HCEC 1CT (cell line): ENCODE measurements at places on chromosomes 2 and 18.

DNA sequence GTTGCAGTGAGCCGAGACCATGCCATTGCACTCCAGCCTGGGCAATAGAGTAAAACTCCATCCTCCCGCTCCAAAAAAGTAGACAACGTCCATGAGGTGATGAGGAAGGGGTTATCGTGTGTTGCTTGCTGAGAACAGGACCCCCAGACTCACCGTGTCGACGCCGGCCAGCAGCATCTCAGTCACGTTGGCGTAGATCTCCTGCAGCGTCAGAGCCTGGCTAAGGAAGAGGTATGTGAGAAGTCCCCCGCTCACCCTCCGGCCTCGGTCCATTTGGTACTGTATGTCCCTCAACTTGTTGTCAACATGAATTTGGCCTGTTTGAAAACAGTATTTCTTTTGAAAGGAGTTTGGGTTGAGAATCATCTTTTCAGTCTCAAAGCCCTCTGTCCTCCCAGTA lies 20.9 kb downstream of the CYP27C1 start:
- no peak for DNase-seq

DNA sequence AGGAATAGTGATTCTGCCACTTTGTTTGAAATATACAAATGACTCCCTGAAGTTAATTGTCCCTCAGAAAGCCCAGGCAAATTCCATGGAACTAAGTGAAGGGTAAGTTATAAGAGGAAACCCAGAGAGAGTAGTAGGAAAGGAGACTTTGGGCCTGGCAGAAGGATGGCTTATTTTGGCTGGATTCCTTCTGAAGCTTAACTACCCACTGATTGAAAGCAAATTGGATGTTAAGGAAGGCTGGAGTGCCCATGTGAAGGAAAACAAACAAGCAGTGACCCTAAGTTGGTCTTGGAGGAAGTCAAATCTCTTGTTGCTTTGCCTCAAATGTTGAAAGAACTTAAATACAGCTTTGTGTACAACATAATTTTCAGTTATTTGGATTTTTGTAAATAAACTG lies 1106.4 kb upstream of the ZEB2 start:
- DNase-seq = no peak

- DNase-seq = no peak
Observed at GRCh38 chr2:4604767-4605166, 901.4 kb downstream of the DCDC2C start.

DNA sequence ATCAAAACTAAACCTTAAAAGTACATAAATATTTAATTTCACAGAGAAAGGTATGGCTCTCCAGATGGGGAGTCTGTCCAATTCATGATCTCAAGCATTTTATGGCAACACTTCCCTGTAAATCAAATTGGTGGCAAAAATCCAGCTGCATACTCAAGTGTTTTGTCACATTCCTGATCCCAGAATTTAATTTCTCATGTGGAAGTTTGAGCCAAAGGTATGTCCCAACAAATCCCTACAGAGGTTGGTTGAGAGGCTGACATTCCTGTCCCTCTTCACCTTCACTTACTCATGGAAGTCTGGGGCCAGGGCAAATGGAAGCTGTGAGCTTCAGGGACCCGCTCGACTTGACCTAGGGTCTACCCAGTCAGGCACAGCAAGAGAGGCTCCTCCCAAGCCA lies 17.7 kb downstream of the KLF7 start:
- DNase-seq = peak; percentile 69

DNA sequence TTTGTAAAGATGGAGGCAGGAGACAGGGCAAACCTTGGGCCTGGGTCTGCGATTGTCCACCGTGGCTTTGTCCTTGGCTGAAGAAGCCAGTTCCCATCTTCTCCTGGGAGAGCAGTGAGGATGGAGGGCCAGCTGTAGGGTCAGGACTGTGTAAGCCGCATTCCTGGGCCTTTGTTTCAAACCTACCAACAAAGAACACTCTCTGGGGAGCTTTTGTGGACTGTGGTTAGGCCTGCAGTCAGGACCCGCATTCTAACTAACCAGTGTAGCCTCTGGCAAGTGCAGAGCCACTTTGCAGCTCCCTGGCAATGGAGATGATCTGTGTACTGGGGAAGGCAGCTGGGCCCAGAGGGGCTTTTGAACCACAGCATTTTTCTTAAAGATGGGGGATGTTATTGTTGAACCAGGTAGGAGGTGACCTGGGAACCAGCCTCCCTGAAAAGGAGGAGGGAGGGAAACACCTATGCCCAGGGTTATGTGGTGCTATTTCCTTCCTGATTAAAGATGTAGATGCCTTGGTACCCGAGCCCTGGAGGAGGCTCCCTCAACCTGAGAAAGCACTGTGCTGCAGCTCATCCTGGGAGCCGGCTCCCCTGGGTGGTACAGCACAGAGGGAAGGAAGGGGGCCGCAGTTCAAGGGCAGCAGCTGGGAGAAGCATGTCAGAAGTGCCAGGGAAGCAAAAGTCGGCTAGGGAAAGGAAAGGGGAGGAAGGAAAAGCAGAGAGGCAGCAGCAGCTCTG lies 12.7 kb upstream of the SMAD4 start:
- no peak for DNase-seq

- DNase-seq = no peak
Observed at GRCh38 chr2:236843161-236843968, 242.3 kb upstream of the COPS8 start.

DNA sequence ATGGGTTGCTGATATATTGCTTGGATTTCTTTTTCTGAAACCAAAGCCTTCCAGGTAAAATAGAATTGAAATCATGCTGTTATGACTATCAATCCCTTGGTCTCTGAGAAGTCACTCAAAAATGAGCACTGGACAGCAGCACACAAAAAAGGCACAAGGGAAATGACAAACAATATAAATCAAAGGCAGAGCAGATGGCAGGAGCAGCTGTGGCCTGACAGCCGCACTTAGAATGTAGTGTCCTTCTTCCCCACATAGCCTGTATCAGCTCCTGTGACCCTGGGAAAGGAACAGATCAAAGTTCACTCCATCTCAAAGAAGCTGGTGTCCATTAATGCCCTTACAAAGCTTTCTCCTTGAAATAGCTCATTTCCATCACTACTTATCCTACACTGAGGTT lies 326.7 kb downstream of the SUCLG1 start:
- no peak for DNase-seq

DNA sequence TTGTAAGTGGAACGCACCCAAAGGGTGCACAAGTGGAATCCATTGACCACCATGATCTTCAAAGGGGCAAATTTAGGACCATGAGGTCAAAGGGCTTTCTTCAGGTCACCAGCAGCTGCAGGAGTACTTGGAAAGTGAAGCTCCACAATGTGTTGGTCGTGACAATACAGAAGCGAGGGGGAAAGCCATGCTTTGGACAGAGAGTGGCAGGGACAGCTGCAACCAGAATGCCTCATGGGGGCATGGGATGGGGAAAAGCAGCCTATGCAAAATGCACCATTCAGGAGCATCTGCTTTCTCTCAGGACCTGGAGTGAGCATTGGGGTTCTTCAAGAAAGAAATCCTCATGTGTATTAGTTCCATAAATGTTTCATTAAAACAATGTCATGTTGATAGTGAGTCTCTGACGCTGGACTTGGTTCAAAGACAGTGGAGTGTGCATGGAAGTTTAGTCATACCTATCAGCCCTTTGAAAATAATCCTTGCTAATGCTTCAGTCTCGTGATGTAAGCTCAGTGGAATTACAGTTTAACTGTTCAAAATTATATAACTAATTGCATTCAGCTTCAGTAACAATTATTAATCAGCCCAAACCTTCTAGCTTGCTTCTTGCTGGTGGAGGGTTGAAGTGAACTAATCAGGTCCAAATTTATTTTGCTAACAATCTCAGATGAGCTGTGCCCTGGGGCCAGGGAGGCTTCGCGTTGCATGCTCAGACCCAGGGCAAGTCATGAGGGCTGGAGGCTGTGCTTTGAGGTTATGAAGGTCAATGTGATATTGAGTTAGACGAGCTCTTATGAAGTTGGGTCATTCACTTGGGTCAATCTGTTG lies 41.6 kb downstream of the ACKR3 start:
- no peak for DNase-seq

- DNase-seq = no peak
Observed at GRCh38 chr2:179985163-179985820, 21.8 kb downstream of the CWC22 start.

- no peak for DNase-seq
Observed at GRCh38 chr2:127649100-127649611, 3.2 kb downstream of the GPR17 start.

GRCh38 chr2:57396355-57397098 lies 650.1 kb upstream of the VRK2 start:
- DNase-seq = no peak

- DNase-seq = no peak
Observed at GRCh38 chr2:42219160-42219559, 50.0 kb downstream of the EML4 start.

GRCh38 chr2:144511937-144512336 lies 8.0 kb downstream of the ZEB2 start:
- DNase-seq = no peak

DNA sequence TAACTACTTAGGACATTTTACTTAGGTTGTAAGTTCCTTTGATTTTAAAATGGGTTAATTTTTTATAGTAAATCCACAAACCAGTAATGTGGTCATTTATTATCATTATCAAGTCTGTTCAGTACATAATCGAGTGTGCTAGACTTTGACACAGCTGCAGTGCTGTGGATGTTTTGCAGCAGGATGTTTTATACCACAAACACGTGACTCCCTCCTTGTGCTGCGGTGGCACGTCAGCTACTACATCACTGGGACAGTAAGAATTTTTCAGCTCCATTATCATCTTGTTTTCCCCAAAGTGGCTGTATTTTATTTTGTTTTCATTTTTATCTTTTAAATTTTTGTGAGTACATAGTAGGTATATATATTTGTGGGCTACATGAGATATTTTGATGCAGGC lies 70.0 kb downstream of the ATP9B start:
- no peak for DNase-seq

DNA sequence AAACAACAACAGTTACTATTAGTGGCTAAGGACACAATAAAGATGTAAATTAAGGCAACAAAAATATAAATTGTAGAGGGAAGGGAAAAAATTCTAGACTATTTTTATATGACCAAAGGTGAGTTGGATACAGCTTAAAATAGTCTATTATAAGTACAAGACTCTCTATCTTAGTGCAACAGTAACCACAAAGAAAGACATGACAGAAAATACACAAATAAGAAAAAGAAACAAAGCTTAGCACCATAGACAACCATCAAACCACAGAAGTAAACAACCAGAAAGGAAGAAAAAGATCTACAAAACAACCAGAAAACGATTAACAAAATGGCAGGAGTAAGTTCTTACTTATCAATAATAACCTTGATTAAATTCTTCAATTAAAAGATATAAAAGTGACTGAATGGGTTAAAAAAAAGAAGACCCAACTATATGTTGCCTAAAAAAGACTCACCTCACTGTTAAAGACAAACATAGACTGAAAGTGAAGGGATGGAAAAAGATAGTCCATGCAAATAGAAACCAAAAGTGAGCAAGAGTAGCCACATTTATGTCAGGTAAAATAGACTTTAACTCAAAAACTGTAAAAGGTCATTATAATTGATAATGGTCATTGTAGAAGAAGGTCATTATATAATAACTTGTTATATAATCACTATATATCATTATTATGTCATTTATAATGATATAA lies 62.5 kb downstream of the USP40 start:
- no peak for DNase-seq

- no peak for DNase-seq
Observed at GRCh38 chr2:129004485-129004884, 685.8 kb upstream of the HS6ST1 start.

GRCh38 chr2:236968101-236968879 lies 117.4 kb upstream of the COPS8 start:
- DNase-seq = no peak

DNA sequence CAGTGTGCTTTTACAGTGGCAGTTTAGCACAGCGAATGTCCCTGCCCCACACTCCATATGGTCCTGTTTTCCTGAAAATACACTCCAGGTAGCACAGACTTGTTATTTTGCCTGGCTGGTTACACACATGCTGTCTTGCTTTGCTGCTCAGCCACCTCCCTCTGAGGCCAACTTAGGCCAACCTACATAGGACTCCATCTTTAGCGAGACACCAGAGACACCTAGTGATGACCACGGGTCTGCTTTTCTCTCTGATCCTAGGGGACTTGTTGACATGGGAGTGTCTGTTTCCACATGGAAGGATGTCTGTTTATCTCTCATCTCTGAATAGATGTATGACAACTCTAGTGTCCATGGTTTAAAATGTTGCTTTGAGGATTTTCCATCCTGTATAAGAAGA lies 43.3 kb downstream of the PLEKHB2 start:
- DNase-seq = no peak

DNA sequence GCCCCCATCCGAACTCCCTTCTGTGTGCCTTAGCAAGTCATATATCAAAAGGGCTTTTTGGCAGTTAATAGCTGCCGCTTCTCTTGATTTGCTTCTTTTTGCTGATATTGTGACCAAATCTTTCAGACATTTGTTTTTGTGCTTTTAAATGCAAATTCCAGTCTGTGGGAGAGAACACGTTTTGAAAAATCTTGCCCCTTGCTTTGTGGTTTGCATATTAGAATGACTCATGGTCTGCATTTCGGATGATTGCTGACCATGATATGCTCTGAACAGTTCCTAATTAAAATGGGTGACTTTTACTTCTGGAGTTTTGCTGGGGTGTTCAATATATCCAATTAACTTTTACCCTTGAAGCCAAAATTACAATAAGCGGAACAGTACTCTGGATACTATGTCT lies 58.2 kb upstream of the ST6GAL2 start:
- no peak for DNase-seq

GRCh38 chr2:39419282-39420223 lies 17.5 kb downstream of the MAP4K3 start:
- DNase-seq = peak; percentile 75

GRCh38 chr2:178629463-178629862 lies 149.2 kb downstream of the PLEKHA3 start:
- no peak for DNase-seq

DNA sequence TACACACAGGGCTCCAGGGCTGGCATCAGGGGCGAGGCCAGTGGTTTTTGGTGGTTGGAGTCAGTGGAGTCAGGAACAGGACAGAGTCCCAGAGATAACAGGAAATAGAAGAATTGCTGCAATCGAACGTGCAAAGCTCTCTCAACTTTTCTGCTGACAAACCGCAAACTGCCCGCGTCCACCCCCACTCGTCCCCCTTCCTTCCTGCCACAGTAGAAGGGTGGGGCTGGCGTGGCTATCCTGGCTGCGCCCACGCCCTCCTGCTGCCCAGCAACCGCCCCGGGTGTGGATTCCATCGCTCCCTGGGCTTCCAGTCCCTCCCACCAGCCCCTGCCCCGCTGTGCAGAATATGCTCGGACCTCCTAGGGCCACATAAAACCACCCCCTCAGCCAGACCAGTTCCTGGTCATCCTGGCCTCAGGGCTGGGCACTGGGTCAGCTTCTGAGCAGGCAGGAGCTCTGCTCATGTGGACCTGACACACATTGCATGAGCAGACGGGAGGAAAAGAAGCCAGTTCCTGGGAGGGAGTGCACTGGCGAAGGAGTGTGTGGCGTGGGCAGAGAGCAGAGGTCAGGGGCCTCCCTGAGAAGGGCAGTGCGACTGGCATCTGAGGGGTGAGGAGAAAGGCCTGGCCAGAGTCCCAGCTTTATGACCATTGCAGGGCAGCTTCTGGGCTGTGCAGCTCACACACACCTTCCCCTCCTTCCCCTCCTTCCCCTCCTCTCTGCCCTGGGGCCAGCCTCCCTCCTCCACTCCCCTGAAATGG lies 85.4 kb upstream of the ATG16L1 start:
- no peak for DNase-seq

GRCh38 chr2:14826518-14826917 lies 194.0 kb downstream of the LRATD1 start:
- peak; percentile 7 for DNase-seq

- DNase-seq = no peak
Observed at GRCh38 chr2:217357886-217358620, 498.2 kb upstream of the TNP1 start.
